ENCODE measurements at places on chromosomes 2 and 18.
A peak's percentile ranks its signal among the peaks of the same experiment; 100 is the strongest.

DNA sequence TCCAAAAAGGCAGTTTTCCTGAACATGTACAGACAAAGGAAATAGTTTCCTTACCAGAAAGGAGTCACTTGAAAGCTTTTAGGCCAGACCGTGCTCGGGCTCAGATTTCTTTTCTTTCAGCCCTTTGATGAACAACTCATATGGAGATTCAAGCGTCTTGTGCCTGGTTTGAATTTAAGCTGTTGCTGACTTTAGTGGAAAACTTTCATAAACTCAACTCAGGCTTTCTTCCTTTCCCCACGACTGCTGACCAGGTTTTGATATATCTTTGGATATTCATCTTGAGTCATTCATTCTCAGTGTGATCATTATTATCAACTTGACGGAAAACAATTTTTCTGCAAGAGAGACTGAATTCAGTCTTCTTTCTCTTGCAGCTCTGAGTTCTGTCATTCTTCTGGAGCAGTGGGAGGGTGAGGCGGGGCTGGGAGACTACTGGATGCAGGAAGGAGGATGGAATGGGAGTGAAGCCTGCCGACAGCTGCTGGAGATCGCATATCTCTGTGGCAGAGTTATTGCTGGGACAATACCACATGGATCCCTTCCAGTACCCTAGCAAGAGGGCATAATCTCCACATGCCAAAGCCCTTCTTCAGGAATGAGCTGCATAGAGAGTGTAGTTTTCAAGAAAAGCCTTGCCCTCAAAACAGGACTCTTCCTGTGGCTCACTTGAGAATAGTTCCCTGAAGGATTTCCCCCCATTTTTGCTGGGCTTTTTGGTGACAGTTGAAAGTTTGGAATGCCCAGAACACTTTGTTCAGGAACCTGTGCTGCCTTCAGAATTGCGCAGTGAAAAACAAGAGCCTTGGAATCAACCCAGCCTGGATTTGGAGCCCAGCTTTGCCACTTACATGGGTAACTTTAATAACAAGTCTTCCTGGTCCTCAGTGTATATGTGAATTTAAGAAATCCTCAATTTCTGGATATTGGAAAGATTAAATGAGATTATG, 364.4 kb downstream of the ZNF521 start:
- peak; percentile 77 for DNase-seq

DNA sequence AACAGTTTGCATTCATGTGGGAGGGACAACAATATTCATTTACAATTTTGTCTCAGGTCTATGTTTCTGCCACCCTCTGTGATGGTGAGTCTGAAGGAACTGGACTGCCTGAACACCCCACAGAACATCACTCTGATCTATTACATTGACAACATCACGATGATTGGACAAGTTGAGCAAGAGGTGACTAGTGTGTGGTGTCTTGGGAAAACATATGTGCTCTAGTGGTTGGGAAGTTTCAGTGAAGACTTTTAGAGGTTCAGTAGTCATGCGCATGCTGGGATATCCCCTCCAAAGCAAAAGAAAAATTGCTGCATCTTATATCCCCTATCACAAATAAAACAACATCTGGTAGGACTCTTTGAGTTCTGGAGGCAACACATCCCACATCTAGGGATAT, 18.6 kb upstream of the CTLA4 start:
- DNase-seq, result no peak

GRCh38 chr2:62149708-62150107, 46.2 kb upstream of the B3GNT2 start:
- no peak for DNase-seq

DNA sequence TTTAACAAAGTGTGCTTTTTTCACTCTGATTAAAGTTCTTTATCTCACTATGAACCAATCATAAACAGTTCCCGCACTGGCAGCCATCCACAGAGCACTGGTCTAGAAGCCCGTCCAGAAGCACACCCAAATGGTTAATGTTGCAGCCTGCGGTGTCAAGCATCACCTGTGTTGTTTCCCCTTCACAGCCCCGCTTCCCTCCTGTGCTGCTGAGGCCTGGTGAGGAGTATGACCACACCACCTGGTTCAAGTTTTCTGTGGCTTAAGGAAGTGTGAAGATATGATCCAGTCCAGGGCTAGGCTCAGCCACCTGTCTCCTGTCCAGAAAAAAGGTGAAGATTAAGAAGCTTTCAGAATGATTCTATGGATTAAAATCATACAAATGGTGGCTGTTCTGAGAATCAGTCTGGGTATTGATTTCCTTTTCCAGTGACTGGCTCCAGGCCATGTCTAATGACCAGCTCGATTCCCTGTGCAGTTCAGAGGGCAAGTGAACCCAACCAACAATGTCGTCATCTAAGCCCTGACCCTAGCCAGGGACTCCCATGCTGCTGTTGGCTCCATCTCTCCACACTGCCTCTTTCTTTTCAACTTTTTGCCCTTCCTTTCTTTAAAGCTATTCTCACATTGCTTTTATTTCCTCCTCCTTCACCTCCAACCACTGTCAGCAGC, 17.7 kb downstream of the SRSF7 start:
- DNase-seq, result no peak
